Activated CD4-positive, alpha-beta T cell treated with anti-CD3 and anti-CD28 coated beads for 36 hours (primary cell): ENCODE measurements at places on chromosomes 1 and 21. TPM values are rescaled to one million over a fixed set of nuclear protein-coding genes. Genes with fewer than 3 reads are reported as not detected.

- DNase-seq: peak; percentile 64
Observed at GRCh38 chr1:51569284-51570062, 47.4 kb upstream of the OSBPL9 start.

- no peak for DNase-seq
Observed at GRCh38 chr1:2097386-2098300, 47.4 kb downstream of the PRKCZ start.

DNA sequence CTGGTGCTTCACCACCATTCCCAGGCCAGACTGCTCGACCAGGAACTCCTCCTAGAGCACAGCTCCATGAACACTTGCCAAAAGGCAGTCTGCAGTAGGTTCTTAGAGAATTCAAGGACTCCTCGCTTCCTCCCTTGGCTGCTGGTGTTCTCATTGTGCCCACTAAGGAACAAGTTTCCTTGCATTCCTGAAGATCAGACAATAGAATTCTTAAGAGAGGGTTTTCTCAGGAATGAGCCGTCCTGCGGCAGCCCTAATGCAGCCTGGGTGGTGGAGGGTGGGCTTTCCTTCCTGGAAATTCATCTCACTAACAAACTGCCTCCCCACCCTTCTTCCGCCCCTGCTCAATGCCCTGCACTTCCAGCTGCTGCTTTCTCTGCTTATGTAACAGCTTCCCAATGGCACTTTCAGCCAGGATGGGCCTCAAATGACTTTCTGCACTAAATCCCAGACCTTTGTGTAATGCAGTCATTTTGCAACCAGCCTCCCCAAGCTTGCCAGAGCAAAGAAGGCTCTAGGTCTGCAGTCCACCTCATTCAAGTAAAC is 287.9 kb downstream of the PLPP3 start:
- DNase-seq: no peak

DNA sequence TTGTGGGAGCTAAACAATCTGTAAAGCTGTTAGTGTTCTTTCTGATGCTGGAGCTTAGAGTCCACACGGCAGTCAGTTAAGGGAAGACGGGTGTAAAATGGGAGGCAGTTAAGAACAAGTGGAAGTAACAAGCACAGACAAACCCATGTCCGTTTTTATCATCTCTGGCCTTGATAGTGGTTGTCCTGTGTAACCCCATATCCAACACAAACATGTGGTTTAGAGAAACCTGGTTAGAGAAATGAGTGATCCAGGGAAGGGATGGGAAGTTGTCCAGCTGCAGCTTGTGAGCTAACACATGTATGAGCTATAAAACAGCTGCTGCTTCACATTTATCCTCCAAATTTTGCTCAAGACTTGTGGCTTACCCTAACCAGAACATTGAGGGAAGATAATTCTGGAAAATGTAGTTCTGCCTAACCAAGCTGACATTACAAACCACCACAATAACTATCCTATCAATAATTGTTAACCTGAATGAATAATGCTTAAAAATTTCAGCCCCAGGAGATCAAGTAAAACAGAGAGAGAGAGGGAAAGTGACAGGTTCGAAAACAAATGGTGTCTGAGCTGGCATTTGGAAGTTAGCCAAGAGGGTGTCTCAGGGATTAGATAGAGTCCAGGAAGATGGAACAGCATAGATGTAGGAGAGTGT is 10.6 kb upstream of the C1orf162 start:
- DNase-seq: no peak

DNA sequence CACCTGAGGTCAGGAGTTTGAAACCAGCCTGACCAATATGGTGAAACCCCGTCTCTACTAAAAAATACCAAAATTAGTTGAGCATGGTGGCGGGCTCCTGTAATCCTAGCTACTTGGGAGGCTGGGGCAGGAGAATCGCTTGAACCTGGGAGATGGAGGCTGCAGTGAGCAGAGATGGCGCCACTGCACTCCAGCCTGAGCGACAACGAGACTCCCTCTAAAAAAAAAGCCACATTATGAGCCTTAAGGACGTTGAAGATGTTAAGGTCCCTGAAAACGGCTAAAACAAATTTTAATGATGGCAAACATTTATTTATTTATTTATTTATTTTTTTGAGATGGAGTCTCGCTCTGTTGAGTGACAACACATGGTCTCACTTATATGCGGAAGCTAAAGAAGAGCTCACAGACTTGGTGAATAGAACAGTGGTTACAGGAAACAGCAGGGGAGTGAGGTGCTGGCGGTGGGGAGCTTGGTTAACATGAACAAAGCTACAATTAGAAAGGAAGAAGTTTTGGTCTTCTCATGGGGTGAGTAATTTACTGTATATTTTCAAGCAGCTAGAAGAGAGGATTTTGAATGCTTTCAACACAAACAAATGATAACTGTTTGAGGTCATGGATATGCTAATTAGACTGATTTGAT is 47.1 kb downstream of the TCP10L start:
- DNase-seq: peak; percentile 48

- DNase-seq: no peak
Observed at GRCh38 chr21:28822486-28823335, 170.0 kb downstream of the LTN1 start.

DNA sequence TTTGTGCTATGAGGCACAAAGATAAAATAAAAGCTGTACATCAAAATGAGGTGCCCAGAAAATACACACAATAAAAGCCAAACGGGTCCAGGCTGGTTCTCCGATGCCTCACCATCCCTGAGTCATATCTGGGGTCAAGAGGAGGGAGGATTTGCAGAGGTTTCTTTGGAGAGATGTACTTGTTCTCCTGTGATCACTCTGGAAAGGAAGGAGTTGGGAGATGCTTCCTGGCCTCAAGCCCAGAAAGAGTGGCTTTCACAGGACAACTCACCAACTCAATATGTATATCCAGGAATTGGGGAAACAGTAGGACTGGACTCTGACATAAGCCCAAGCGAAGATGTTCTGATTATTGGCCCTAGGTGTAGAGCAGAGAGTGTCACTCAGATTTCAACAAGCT is 51.9 kb downstream of the DIPK1A start:
- no peak for DNase-seq

- DNase-seq: no peak
Observed at GRCh38 chr1:159000625-159001024, 9.1 kb upstream of the IFI16 start.

DNA sequence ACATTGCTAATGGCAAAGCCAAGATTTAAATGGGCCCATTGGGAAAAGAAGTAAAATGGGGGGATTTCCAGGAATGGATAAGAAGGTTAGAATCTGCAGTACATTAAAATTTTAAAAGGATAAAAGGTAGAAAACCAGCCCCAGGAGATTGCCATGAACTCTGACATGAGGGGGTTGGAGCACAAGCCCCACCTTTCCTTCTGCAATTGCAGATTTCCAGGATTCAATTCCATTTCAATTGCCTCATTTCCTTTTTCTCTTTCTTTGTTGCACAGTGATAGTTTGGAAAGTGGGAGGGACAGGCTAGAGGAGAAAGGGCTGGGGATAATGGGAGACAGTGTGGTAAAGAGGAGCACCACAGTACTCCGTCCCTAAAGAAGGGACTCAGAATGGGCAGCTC is 238.5 kb upstream of the RAB4A start:
- DNase-seq: no peak

The PADI1 gene
- total RNA-seq: not detected

- DNase-seq: no peak
Observed at GRCh38 chr1:171969226-171969625, 127.9 kb downstream of the DNM3 start.

- no peak for DNase-seq
Observed at GRCh38 chr1:48611841-48612240, 139.8 kb upstream of the SPATA6 start.

GRCh38 chr1:16151196-16151994 is 4.5 kb downstream of the EPHA2 start:
- DNase-seq: no peak

- no peak for DNase-seq
Observed at GRCh38 chr1:32470431-32470830, 5.6 kb downstream of the ZBTB8B start.

The CALML6 gene
- 0.21 TPM for total RNA-seq

The PRKAA2 gene
- total RNA-seq: not detected

DNA sequence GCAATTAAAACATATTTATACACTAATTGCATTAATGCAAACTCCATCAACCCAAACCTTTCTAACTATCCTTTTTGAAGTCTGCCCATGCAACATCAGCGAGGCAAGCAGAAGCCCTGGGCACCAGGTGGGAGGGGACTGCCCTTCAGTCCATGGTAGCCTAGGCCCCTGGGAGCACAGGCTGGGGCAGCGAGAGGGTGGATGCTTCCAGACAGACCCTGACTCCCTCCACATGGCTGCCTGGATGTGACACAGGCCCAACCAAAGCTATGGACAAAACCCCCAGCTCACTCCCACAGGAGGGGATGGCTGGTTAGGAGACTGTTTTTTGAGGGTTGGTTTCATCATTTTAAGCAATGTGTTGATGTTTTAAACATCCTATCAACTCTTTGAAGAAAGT is 17.8 kb upstream of the LRRC47 start:
- no peak for DNase-seq

- no peak for DNase-seq
Observed at GRCh38 chr1:25026730-25027450, 96.8 kb upstream of the RUNX3 start.

DNA sequence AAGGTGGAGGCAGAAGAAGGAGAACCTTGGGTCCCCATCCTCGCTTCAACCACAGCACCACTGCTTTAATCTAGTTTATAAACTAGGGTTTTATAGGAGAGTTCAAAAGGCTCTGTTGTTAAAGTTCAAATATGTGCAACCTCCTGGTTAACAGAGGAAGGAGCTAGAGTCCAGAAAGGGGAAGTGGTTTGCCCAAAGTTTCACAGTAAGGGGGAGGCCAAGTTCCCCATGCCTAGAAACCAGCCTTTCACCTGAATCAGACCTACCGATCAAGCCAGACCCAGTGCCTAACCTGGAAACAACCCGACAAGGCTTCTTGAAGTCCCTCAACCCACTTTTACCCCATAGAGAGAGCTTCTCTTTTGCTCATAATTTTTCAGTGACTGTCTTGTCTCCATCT is 106.5 kb downstream of the PLPP3 start:
- no peak for DNase-seq

The HMGCL gene
- total RNA-seq: 31.9 TPM

DNA sequence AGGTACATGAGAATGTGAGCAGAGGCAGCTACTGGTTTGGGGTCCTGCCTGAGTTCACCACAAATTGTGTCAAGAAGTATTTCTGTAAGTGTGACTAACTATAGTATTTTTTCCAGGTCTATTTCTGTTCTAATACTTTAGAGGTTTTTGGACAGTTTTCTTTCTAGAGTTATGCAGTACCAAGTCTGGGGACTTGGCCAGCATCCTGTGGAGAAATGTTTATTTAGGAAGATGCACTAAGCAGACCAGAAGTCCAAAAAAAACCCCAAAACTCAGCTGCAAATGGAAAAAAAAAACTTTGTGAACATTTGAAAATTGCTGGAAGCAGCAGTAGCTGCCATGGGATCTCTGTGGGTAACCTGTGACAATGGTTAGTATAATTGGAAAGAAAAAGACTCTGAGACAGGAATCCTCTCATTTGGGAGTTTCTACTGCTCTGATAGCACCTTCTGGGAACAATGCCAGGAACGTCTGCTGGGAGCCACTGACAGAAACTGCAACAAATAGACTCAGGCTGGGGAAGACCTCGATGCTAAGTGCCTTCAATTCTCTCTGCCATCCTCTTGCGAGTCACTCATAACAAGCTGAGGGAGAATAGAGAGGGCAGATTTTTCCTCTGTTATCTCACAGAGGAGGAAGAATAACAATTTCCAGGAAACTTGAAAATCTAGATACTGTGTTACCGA is 37.6 kb downstream of the OR10R2 start:
- DNase-seq: no peak

- no peak for DNase-seq
Observed at GRCh38 chr1:244118109-244118761, 67.2 kb downstream of the ZBTB18 start.

DNA sequence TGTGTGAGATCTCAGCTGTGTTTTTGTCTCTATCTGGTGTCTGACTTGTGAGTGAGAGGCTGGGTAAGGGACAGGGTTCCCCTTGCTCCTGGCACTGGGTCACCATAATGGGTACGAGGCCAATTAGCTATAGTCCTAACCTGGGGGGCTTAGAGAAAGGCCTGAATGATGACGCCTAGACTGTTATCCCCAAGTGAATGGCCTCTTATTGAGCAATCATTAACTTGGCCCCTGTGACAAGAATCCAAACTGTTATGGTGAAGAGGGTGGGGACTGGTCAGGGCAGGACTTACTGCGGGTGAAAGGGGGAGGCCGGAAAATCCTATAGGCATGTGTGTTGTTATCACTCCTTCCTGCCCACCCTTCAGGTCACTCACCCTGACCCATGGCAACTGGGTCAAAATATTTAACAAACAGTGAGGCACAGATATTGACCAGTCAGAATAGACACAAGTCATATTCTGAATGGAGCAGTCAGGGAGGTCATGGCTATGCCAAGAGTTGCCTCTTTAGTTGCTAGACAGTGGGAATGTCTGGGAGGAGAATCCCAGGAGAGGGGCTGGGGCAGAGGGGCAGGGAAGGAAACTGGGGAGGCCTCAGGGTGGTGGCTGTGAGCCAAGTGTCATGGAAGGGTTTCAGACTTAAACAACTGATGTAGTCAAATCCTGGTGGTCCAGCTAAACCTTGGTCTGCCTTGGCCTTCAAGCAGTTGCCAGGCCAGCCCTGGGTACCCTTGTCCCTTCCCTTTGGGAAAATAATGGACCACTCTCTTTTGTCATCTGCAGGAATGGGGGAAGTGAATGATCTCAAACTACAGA is 3.2 kb downstream of the NR0B2 start:
- no peak for DNase-seq

DNA sequence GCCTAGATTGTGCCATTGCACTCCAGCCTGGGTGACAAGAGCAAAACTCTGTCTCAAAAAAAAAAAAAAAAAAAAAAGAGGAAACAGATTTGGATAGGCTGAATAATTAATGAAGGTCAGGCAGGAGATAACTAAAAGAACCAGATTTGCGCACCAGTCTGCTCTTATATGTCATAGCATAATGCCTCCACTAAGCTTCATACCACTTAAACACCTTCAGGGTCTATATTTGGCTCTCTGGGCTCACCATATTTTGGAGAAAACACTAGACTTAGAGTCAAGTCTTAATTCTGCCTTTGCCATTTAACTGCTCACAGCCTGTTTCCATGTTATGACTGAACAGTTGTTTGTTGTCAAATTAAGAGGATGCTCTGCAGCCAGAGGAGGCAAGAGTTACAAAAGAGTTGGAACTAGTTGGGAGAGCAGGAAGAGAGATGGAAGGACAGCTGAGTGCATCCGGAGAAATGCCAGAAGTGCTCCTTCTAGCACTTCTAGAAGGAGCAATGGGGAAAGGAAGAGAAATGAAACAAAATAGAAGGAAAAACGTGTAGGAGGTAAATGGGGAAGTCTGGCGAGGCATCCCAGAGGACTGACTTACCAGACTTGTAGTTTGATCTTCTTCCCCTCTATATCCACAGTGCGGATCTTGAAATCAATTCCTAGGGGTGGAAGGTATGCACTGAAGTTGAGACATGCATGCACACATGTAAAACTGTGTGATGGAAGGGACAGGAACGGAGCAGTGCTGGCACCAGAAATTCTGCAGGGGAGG is 1.8 kb downstream of the RAB13 start:
- DNase-seq: no peak

The TCHH gene
- 0.05 TPM for total RNA-seq

GRCh38 chr21:36981977-36982700 is 15.7 kb upstream of the HLCS start:
- DNase-seq: no peak
